Effector memory CD8-positive, alpha-beta T cell (primary cell): ENCODE measurements at places on chromosomes 4 and X.
A peak's percentile ranks its signal among the peaks of the same experiment; 100 is the strongest.

- DNase-seq, result no peak
- H3K36me3 ChIP-seq, result no peaks in the 10 kb centered on the region
- H3K27ac ChIP-seq, result no peak overlapping the region
- no peaks in the 10 kb centered on the region for H3K27me3 ChIP-seq
Observed at GRCh38 chrX:22666441-22666840, 333.3 kb upstream of the DDX53 start.

DNA sequence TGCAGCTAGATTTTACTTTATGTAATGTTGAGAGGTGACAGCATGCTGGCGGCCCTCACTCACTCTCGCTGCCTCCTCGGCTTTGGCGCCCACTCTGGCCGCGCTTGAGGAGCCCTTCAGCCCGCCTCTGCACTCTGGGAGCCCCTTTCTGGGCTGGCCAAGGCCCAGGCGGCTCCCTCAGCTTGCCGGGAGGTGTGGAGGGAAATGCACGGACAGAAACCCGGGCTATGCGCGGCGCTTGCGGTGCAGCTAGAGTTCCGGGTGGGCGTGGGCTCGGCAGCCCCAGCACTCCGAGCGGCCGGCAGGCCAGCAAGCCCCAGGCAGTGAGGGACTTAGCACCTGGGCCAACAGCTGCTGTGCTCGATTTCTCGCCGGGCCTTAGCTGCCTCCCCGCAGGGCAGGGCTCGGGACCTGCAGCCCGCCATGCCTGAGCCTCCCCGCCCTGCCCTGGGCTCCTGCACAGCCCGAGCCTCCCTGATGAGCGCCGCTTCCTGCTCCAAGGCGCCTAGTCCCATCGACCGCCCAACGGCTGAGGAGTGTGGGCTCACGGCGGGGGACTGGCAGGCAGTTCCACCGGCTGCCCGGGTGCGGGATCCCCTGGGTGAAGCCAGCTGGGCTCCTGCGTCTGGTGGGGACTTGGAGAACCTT is 128.7 kb downstream of the GASK1B start:
- no peaks in the 10 kb centered on the region for H3K27me3 ChIP-seq
- H3K27ac ChIP-seq, result no peak overlapping the region
- no peaks in the 10 kb centered on the region for H3K4me1 ChIP-seq

GRCh38 chr4:153593161-153593560 is 90.9 kb upstream of the TLR2 start:
- H3K27ac ChIP-seq, result no peak overlapping the region
- H3K4me3 ChIP-seq, result no peak overlapping the region
- H3K36me3 ChIP-seq, result peaks cover 90% of the 10 kb centered on the region
- DNase-seq, result no peak

- H3K4me1 ChIP-seq, result no peaks in the 10 kb centered on the region
- H3K4me3 ChIP-seq, result no peak overlapping the region
- H3K27ac ChIP-seq, result no peak overlapping the region
- DNase-seq, result no peak
- H3K36me3 ChIP-seq, result no peaks in the 10 kb centered on the region
- H3K27me3 ChIP-seq, result no peaks in the 10 kb centered on the region
Observed at GRCh38 chr4:124111922-124112321, 600.6 kb downstream of the ANKRD50 start.

- no peaks in the 10 kb centered on the region for H3K36me3 ChIP-seq
- H3K4me1 ChIP-seq, result peaks cover 14% of the 10 kb centered on the region
- H3K4me3 ChIP-seq, result peak overlapping the region; percentile 87
- H3K27ac ChIP-seq, result peak overlapping the region; percentile 90
- DNase-seq, result no peak
Observed at GRCh38 chrX:16711893-16712547, 449 bp downstream of the CTPS2 start.

DNA sequence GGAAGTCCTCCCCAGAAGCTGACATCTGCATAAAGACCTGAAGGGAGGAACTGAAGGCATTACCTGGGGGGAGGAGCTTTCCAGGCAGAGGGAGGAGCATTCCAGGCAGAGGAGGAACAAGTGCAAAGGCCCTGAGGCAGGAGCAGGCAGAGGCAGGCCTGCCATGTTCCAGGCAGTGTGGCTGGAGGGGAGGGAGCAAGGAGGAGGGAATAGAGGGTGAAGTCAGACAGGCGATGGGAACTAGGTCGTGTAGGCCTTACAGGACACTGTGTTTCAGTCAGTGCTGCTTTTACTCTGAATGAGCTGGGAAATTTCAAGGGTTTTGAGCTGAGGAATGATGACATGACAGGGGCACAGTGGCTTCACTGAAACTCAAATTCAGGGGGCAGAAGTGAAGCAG is 292.7 kb downstream of the BCOR start:
- H3K27me3 ChIP-seq, result no peaks in the 10 kb centered on the region
- H3K27ac ChIP-seq, result no peak overlapping the region
- H3K4me1 ChIP-seq, result no peaks in the 10 kb centered on the region
- no peak overlapping the region for H3K4me3 ChIP-seq

DNA sequence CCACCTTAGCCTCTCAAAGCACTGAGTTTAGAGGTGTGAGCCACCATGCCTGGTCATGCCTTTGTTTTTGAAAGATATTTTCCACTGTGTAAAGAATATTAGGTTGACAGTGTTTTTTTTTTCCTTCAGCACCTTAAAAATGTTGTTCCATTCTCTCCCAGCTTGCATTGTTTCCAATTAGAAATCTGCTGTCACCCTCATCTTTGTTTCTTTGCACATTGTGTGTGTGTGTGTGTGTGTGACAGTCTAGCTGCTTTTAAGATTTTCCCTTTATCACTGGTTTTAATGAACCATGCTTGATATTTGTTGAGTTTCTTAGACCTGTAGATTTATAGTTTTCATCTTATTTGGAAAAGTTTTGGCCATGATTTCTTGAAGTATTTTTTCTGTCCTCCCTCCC is 79.0 kb upstream of the NKX1-1 start:
- no peaks in the 10 kb centered on the region for H3K36me3 ChIP-seq
- H3K4me3 ChIP-seq, result no peak overlapping the region
- no peak for DNase-seq
- no peaks in the 10 kb centered on the region for H3K4me1 ChIP-seq

GRCh38 chr4:25221377-25221776 is 12.5 kb upstream of the PI4K2B start:
- no peaks in the 10 kb centered on the region for H3K27me3 ChIP-seq
- no peaks in the 10 kb centered on the region for H3K36me3 ChIP-seq
- no peak for DNase-seq
- no peak overlapping the region for H3K4me3 ChIP-seq
- no peaks in the 10 kb centered on the region for H3K4me1 ChIP-seq

DNA sequence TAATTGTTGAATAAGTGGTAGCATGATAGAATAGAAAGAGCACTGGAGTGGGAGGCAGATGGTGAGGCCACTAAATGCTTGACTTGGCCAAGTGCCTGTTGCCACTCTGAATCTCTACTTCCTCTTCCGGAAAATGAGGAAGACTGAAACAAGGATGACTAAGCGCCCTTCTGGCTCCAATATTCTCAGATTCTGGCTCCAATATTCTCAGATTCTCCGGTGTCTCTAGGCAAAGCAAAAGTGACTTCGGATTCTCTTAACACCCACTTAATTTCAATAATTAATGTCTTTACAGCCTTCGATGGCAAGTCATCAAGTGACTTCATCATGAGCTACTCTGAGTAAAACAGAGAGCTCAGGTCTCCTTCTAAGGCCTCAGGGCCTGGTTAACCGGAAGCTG is 402.2 kb upstream of the FGF13 start:
- DNase-seq, result no peak
- no peaks in the 10 kb centered on the region for H3K4me1 ChIP-seq
- H3K4me3 ChIP-seq, result no peak overlapping the region
- no peak overlapping the region for H3K27ac ChIP-seq
- no peaks in the 10 kb centered on the region for H3K36me3 ChIP-seq

- no peaks in the 10 kb centered on the region for H3K27me3 ChIP-seq
- H3K27ac ChIP-seq, result no peak overlapping the region
- no peaks in the 10 kb centered on the region for H3K36me3 ChIP-seq
- no peak overlapping the region for H3K4me3 ChIP-seq
Observed at GRCh38 chrX:119729408-119730201, 28.8 kb upstream of the SOWAHD start.

DNA sequence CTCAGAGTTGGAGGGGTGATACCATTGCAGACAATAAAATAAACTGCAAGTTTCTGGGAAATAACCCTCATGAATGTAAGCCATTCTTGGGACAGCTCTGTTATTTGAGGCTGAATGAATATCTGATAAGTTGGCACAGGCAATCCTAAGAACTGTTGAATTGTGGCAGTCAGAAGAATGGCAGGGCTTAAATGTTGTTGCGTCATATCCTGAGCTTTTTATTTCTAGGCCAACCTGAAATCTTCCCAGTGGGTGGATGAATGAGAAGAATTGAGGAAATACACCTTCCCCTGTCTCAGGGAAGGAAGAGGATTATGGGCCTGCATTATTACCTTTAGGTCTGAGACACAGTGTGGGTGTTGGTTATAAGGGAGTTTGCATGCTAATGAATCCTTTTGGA is 64.4 kb upstream of the C4orf54 start:
- H3K27me3 ChIP-seq, result peaks cover 45% of the 10 kb centered on the region
- no peak for DNase-seq
- no peak overlapping the region for H3K4me3 ChIP-seq
- no peaks in the 10 kb centered on the region for H3K36me3 ChIP-seq
- H3K4me1 ChIP-seq, result no peaks in the 10 kb centered on the region

- no peak overlapping the region for H3K27ac ChIP-seq
- no peaks in the 10 kb centered on the region for H3K36me3 ChIP-seq
- no peaks in the 10 kb centered on the region for H3K27me3 ChIP-seq
Observed at GRCh38 chr4:126890383-126890782, 742.4 kb upstream of the INTU start.

- no peak overlapping the region for H3K4me3 ChIP-seq
- H3K27me3 ChIP-seq, result no peaks in the 10 kb centered on the region
- H3K27ac ChIP-seq, result no peak overlapping the region
- H3K4me1 ChIP-seq, result peaks cover 5% of the 10 kb centered on the region
Observed at GRCh38 chr4:38563707-38564495, 100.1 kb upstream of the KLF3 start.

GRCh38 chr4:184648054-184648312 is 1.3 kb downstream of the CASP3 start:
- peak overlapping the region; percentile 94 for H3K27ac ChIP-seq
- no peaks in the 10 kb centered on the region for H3K27me3 ChIP-seq
- DNase-seq, result no peak
- H3K4me3 ChIP-seq, result peak overlapping the region; percentile 92
- peaks cover 29% of the 10 kb centered on the region for H3K4me1 ChIP-seq
- H3K36me3 ChIP-seq, result peaks cover 36% of the 10 kb centered on the region

DNA sequence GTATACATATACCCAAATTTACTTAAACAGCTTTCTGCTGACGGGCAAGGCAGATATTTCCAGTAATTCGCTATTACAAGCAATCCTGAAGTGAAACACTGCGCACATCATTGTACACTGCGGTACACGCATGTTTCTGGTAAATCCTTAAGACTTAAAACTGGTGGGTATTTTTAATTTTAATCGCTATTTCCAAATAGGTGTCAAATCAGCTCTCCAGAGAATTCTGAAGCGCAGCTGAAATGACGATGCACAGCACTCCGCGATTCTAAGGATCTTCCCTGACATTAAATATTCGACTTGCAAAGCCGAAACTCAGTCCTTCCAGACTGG is 361 bp downstream of the TMEM128 start:
- H3K4me3 ChIP-seq, result peak overlapping the region; percentile 97
- peak overlapping the region; percentile 98 for H3K27ac ChIP-seq
- no peaks in the 10 kb centered on the region for H3K27me3 ChIP-seq
- peaks cover 46% of the 10 kb centered on the region for H3K36me3 ChIP-seq

GRCh38 chr4:170234800-170235199 is 145.0 kb upstream of the AADAT start:
- no peaks in the 10 kb centered on the region for H3K4me1 ChIP-seq
- no peak overlapping the region for H3K4me3 ChIP-seq
- no peak for DNase-seq
- H3K36me3 ChIP-seq, result no peaks in the 10 kb centered on the region
- H3K27me3 ChIP-seq, result no peaks in the 10 kb centered on the region

DNA sequence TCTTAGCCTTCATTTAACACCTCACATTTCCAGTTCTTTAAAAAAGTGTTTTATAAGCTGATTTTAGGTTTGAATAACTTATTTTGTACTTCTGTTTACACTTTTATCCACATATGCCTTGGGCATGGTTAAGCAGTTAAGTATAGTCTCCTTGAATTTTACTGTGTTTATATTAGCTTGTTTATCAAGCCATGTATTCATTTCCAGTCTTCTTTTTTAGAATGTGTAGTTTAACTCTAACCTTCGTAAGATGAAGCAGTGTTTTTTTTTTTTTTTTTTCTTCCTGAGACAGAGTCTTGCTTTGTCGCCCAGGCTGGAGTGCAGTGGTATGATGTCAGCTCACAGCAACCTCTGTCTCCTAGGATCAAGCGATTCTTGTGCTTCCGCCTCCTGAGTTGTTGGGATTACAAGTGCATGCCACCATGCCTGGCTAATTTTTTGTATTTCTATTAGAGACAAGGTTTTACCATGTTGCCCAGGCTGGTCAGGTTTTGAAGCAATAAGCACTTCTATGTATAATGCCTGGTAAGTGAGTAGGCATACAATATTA is 42.5 kb downstream of the BMP2K start:
- DNase-seq, result no peak
- H3K27ac ChIP-seq, result no peak overlapping the region
- no peaks in the 10 kb centered on the region for H3K36me3 ChIP-seq
- H3K4me3 ChIP-seq, result no peak overlapping the region
- H3K4me1 ChIP-seq, result no peaks in the 10 kb centered on the region

DNA sequence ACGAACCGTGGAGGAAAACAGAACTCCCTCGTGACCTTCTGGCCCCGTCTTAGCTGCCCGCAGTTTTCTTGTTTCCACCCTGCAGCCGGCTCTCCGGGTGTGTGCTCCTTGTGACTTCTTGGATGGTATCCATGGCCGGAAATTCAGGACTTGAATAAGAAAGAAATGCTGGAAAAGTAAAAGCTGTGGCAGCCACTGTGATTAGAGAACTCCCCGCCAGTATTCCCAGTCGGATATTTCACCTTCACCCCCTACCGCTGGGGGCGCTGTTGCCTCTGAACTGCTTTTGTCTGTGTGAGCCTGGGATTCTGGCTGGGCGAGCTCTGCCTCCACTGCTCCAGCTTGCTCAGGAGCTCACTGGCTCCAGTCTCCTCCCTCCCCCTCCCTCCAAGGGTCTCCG is 41.5 kb upstream of the CYP4V2 start:
- no peak for DNase-seq
- H3K4me1 ChIP-seq, result peaks cover 2% of the 10 kb centered on the region
- no peak overlapping the region for H3K27ac ChIP-seq
- H3K27me3 ChIP-seq, result peaks cover 71% of the 10 kb centered on the region

GRCh38 chr4:12889054-12889453 is 595.1 kb downstream of the RAB28 start:
- DNase-seq, result no peak
- H3K36me3 ChIP-seq, result no peaks in the 10 kb centered on the region
- H3K4me1 ChIP-seq, result no peaks in the 10 kb centered on the region
- H3K27me3 ChIP-seq, result no peaks in the 10 kb centered on the region
- no peak overlapping the region for H3K4me3 ChIP-seq
- no peak overlapping the region for H3K27ac ChIP-seq
